Left ventricle myocardium superior (tissue), 1 donor: ENCODE measurements at places on chromosomes 6 and 20.

- no peak for DNase-seq
These were observed 20.1 kb downstream of the ACOT13 start for GRCh38 chr6:24686946-24687345.

GRCh38 chr6:112488238-112488637 is 141.1 kb downstream of the RFPL4B start:
- DNase-seq = no peak

DNA sequence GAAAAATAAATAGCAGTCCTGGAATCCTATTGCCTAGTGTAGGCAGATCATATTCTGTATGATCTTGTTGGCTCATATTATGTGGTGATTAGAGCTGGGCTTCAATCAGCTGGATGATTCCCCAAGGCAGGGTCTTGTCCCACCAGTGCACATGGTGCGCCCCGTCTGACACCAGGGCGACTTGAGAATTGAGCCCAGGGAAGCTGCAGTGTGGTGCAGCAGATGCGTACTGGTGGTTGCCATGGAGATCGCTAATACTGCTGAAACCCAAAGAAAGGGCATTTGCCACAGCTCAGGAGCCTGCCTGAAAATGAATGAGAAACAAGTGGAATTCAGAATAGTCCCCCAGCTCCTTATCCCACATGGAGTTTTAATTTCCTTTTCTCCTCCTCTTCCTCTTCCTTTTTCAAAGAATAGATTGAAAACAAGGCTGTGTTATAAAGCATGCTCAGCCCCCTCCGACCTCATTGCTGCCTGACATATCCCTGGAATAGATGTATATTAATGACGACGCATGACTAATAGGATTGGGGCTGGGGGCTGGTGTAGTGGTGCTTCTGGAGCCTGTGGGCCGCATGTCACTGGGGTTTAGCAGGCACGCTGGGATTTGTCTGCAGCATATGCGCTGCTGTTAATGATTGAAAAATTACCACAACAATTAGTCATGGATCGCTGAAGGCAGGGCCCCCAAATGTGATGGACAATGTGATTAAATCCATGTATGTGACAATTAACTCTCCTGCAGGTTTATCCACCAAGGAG is 210.5 kb downstream of the FARS2 start:
- no peak for DNase-seq

GRCh38 chr20:57582432-57583288 is 21.8 kb downstream of the PCK1 start:
- DNase-seq = peak; percentile 50

- no peak for DNase-seq
These were observed 106.7 kb downstream of the PRDM1 start for GRCh38 chr6:106192824-106193223.

DNA sequence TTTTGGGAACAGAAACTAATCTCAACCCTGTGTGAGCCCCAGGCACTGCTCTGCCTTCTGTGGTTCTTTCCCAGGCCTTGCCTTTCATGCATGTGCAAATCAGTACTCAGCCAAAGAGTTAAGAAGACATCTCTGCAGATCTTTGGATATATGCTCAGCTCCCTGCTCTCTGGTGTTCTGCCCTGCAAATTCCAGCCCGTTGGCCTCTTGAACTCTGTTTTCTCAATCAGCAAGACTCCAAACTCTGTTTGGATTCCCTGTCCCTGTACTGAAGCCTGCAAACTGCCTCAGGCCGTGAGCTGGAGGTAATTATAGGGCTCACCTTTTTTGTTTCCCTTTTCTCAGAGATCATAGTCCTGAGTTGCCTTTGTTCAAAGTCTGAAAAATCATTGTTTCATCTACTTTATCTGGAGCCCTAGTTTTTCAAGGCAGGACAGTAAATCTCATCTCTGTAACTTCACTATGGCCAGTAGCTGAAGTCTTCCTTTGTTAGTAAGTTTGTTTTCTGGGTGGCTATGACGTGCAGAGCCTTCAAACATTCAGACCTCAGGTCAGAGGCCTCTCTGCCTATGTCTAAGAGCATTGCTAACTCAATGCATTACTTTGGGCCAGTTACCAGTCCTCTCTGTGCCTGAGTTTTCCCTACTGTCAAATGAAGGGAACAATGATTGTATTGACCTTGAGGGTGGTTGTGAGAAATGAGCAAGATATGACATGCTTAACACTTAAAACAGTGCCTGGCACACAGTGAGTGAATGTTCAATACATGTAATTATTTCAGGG is 15.9 kb upstream of the MDFI start:
- DNase-seq = no peak

GRCh38 chr6:139549561-139550070 is 175.2 kb upstream of the CITED2 start:
- DNase-seq = no peak

DNA sequence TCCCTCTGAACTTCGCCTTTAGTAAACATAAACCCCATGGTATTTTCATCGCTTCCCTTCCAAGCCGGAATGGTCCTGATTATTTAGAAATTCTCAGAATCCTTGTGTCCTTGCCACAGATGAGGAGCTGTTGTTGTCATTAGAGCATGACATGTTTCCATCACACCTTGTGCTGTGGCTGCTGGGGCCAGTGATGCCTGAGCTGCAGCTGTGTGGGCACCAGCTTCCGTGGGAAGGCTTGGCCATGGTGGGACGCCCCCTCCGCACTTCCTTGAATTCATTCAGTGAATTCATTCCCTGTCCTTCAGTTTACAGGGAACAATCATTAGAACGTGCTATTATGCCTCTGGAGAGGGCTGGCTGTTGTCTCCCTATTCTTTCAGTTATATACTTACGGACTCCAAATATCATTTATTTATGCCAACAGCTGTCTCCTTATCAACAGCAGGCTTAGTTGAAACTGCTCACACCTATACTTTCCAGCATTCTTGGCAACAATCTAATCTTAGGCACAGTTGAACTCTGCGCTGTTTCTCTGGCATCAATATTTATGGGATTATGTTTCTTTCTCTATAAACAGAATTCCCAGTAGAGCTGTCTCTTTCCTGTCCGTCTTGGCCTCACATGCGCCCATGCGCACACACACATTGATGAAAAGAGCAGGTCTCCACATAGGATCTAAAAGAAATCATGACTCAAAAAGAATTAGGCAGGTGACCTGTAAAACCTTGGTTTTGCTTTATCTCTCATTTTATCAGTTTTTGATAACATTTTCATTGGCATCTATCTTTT is 9.0 kb downstream of the ADGRF1 start:
- no peak for DNase-seq

- DNase-seq = no peak
These were observed 125.6 kb downstream of the TSHZ2 start for GRCh38 chr20:53097791-53098190.

GRCh38 chr6:136534268-136534667 is 16.0 kb downstream of the MAP7 start:
- DNase-seq = no peak

DNA sequence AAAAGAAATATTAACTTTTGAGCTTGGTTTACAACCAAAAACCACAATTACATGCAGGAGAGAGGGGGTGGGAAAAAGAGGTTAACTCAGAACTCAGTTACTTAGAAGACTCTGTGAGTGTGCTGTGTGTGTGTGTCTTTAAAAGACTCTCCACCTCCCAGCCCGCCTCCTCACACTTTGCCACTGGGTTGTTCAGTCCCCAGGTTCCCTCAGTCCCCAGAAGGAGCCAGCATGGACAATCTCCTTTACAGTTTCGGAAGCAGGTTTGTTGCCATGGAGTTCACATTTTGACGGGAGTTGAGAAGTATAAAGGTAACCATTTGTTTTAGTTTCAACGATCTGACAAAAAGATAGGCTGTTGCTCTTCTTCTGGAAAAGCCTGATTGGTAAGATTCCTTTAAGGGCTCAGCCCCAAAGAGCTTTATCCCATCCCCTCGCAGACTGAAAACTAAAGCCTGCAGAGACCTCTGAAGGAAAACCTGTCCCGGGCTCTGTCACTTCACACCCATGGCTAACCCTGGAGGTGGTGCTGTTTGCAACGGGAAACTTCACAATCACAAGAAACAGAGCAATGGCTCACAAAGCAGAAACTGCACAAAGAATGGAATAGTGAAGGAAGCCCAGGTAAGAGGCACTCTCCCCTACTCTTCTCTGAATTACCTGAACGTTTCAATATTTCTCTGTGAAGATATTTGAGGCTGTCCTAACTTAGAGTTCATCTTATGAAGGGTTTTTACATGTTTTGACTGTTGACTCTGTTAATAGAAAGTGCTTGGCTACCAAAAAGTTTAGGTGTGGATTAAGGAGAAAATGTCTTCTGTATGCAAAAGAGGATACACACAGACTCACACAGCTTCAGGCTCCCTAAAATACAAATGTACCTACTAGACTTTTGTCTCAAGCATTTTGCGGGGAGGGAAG is at the start of gene SPTLC3:
Gene SPTLC3 (plus strand): TSS at position 212 of the 921 bp plus-strand sequence. CDS start 296 bp downstream, at position 508.
- peak; percentile 43 for DNase-seq

- no peak for DNase-seq
These were observed 308.9 kb downstream of the HDGFL1 start for GRCh38 chr6:22878324-22878701.

- no peak for DNase-seq
These were observed 105.0 kb downstream of the PREX1 start for GRCh38 chr20:48722737-48723191.

DNA sequence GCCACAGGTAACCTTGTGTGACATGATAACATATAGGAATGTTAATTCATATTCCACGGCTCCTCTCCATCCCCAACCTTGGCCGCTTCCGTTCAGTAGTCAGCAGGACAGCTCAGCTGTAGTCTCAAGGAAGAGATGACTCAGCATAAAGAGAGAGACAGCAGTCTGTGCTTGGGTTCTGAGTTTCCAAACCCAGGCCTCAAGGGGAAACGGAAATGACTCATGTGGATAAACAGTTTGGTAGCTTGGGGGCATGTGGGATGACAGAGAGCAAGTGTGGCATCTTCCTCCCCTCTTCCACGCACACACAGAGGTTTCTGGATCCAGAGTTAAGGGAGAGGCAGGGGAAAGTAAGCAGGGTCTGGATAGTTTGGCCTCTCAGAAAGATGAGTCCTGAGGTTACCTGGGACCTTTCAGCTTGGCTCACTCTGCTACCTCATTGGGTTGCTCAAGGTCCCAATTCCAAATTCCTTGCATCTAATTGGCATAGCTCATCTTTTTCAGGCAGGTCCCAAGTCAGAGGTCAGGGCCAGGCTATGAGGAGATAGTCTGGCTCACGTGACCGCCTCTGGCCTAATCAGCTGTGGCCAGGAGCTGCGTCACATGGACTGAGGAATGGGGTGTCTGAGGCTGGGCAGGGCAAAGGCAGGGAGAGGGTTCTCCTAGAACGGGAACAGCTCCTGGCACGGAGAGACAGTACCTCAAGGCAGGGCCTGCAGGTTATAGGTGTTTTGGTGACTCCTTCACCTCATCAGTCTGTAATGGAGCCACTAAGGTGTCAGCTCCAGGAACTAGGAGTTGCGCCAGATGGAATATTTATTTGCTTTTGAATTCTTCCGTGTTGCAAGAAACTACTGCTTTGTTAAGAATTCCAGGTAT is 36.5 kb upstream of the MLN start:
- DNase-seq = no peak

DNA sequence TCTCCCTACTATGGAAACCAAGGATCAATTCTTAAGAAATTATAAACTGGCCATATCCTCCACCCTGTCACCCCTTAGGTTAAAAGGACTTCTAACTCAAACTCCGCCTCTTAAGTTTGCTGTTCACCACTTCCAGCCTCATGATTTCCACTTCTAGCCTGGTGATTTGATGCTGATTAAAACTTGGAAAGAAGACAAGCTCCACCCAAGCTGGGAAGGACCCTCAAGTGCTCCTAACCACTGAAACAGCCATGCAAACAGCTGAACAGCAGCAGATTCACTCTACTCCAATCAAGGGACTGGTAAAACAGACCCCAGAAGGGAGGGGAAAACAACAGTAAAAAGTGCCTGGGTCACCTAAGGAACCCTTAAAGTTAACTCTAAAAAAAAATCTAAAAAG is 10.3 kb downstream of the LCA5 start:
- no peak for DNase-seq

- DNase-seq = no peak
These were observed 33.0 kb downstream of the RNF146 start for GRCh38 chr6:127299522-127300240.

DNA sequence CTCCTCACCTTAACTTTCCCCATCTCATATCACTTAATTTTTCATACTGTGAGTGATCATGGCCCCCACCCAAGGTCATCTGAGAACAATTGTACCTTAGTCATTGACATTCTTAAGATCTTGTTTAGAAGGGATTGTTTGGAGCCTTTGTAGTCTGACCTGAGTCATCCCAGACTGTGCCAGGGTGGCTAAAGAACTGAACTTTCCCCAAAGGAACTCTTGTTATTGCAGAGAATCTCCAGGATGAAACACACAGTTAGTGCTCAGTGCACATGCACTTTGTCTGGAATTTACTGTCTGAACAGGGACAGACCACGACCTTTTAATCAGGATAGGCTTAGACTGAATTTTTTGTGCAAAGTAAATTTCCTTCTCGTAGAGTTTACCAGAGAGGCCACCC is 112.6 kb upstream of the CCN2 start:
- DNase-seq = no peak
